Stimulated activated CD8-positive, alpha-beta memory T cell treated with anti-CD3 and anti-CD28 coated beads, Interleukin-7, amount 100 ng/mL, for 4 hours (primary cell): ENCODE measurements at places on chromosomes 7 and 10.

- no peak for DNase-seq
Measured at GRCh38 chr10:93999401-93999851, 5.7 kb downstream of the PLCE1 start.

- DNase-seq: no peak
Measured at GRCh38 chr7:20444030-20444800, 113.5 kb downstream of the ITGB8 start.

DNA sequence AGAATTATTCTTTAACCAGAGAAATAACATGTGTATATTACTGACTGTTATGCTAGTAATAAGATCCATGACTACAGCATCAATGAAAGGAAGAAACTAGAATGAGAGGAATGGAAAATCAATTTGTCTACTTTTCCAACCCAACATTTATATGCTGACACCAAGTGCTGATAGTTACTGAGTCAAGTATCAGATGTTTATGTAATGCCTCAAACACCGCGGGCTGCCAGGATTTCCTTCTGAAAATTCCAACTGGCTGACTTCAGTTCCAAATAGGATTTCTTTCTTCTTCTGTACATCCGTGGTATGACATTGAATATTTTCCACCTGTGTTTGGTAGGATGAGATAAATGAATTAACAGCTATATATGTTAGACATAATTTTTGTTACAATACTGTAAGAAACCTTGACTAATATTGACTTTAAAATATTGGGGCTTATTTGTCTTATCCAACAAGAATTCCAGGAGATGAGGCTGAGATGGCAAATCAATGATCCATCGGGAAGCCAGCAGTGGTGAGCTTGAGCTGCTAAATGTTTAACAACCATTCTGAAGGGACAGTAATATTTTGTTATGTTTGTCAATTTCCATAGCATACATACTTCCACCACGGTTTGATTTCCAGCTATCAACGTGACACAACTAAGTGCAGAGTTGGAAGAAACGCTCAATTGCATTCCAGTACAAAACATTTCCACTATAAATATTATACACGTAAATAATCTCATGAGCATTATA lies 435.2 kb upstream of the AUTS2 start:
- DNase-seq: no peak

GRCh38 chr10:124005991-124006392 lies 87.4 kb downstream of the CHST15 start:
- DNase-seq: no peak

DNA sequence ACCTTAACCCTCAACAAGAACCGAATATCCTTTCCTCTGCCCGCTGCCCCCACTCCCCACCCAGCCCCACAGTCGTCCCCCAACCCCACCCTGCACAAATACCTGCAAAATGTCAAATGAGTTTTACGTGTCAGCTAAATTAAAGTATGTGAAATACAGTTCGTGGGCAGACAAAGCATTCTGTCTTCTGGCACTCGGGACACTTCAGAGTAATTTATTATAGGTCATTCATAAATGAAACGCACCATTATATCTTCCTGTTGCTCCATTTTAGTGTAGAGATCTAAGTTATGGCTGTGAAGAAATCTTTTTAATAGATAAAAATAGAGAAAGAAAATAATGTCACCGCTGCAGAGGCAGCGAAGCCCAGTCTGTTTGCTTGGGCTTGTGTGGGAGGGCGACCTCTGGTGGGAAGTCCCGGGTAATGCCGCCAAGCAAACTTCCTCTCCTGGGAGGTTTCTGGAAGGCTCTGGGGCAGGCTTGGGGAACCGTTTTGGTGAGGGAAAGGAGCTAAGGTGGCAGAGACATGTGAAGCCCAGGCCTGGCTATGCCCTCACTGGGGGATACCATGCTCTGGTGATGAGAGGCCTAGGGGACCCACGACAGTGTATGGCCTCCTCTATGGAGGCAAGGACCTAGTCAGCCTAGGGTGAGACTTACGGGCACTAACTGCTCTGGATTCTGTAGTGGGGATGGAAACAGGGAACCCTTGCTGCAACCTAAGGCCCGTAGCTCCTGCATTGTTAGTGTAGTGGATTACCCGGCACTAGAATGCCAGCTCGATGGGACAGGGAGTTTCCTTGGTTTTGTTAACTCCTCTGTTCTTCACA lies 604.9 kb downstream of the LRMDA start:
- DNase-seq: no peak

GRCh38 chr10:129345763-129346162 lies 121.3 kb upstream of the MGMT start:
- no peak for DNase-seq

DNA sequence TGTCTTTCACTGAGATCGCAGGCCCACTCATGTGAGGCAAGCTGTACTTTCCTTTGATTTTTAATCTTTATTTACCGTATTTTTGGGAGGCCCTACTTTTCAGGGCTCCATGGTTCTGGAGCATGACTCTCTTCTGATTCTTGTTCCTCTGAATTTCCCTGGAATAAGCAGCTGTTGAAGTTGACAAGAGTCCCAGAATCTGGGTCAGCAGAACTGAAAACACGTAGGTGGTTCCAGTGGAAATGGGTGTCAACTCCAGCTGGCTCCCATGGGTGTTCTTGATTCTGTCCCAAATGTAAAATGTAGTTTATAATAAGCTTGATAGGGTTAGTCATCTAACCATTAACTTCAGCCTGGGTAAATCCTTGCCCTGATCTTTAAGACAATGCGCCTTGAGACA lies 409.4 kb downstream of the GATA3 start:
- no peak for DNase-seq

DNA sequence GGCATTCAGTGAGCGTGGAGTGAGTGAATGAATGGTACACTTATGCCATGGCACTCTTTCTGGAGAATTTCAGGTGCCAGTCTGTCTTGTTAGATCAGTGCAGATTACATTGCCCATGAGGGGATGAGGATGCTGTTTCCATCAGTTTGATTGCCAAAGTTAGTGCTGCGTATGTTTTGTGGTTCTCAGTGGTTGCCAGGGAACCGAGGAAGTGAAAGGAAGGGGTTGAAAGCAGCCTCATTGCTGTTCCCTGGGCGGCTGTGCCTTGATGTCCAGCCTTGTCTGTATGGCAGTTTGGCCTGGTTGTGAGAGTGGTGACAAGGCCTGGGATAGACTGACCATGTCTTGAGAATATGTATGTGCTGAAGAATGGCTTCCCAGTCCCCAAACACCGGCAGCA lies 30.2 kb downstream of the WBP1L start:
- no peak for DNase-seq
